ENCODE measurements at places on chromosomes 1 and 21.

- DNase-seq: no peak
Observed at GRCh38 chr1:220908757-220909156, 29.5 kb downstream of the HLX start.

- DNase-seq: no peak
Observed at GRCh38 chr1:55259911-55260609, 44.9 kb upstream of the USP24 start.

GRCh38 chr1:33005838-33006421 is 30.8 kb downstream of the AK2 start:
- no peak for DNase-seq

DNA sequence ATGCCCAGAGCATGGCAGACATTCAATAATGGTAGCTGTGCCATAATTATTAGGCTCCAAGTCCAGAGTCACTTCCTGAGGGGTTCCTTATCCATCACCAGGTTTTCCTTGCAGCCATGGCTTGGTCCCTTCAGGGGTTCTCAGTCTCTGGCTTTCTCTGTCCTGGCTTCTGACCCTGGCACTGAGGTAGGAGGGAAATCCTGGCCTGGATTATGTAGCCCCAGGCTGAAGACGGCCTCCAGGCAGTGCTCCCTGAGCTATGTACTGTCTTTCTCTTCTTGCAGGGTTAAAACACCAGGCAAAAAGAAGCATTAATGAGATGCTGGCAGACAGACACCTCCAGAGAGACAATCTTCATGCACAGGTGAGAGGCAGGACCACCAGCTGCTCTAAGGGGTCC is 9.5 kb upstream of the PADI3 start:
- no peak for DNase-seq

DNA sequence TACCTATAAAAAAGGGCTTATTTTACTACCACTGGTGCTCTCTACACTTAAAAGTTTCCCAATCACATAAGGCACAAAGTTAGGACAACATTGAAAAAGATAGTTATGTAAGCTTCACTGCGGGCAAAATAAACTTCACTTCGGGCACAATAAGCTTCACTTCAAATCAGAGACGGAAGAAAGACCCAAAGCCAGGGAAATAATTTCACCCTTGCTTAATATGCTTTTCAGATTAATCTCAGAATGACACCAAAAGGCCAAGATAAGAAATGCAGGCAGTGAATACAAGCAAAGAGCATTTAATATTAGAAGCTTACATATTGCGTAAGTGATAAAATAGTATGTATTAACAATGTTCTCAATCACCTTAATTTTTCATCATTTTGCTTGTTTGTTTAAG is 444.2 kb downstream of the SETD4 start:
- no peak for DNase-seq

DNA sequence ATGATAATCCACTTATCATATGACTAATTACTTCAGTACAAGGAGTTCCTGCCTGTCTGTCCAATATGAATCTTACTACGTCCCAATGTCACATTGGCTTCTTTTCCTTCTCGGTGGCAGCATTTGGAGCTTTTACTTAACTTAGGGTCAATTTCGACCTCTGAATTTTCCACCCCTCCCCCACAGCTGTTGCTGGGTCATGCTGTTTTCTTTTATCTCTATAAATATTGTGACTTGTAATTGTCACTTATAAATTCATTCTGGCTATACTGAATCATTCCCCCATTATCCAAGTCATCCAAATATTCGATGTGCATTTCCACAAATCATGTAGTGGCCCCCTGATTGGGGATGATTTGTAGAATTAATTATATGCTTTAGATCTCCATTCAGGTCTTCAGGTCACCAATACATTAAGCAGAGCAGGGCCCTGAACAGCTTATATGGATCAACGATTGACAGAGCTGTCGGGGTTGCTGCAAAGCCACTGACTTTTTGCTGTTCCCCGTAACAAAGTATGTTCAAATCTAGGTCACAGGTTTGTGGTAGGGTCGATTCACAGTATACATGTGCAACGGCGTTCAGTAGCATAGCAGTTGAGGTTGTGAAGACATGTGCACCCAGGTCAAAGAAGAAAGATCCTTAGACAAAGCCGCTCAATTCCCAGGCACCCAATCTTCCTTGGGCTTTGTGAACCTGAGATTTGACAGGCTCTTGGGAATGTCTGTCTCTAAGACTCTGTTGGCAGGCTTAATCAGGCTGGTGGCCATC is 18.3 kb upstream of the RNU1-4 start:
- DNase-seq: no peak
